ENCODE measurements at places on chromosomes 5 and 9. TPM values are rescaled to one million over a fixed set of nuclear protein-coding genes. Genes with fewer than 3 reads are reported as not detected.

- H3K4me3 ChIP-seq, result no peak overlapping the region
- peak overlapping the region; percentile 2 for H3K27ac ChIP-seq
- DNase-seq, result no peak
These were observed 49.7 kb downstream of the BASP1 start for GRCh38 chr5:17267106-17267505.

SLC1A1 gene
- 3.5 TPM for total RNA-seq

HK3 gene
- total RNA-seq, result 0.60 TPM

KLHL3 gene
- 12.7 TPM for total RNA-seq

Data from mesothelial cell of epicardium (in vitro differentiated cells).